ENCODE measurements at places on chromosomes 1 and 21.

- DNase-seq, result no peak
Measured at GRCh38 chr1:167821969-167822685, 91.8 kb downstream of the ADCY10 start.

DNA sequence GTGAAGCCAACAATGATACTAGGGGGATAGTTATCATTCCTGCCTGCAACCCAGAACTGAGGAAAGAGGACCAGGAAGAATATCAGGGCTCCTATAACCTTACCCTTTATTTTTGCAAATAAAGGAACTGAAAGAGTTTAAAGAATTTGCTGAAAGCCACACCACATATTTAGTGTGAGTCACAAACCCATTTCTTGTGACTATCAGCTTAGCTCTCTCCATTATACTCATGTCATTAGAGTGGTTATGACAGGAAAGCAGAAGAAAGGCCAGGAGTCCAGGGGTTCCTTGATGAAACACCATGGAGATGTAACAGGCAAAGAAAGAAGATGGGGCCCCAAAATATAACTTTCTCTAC is 141.1 kb upstream of the SAMSN1 start:
- DNase-seq, result no peak

DNA sequence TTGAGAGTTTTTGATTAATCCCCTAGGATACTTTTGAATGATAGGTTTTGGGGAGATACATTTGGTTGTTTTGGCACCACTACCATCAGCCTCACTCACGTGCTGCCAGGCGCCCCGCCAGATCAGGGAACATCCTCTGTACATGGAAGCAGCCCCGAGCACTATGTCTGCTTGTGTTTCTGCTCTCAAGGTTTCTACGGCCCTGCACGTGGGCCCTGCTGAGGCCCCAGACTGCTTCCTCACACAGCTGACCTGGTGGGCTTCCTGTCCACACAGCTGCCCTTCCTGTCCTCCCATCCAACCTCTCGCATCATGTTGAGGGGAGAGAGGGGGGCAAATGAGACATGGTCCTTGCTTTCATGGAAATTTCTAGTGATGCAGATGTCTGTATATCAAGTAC is 20.0 kb downstream of the ADARB1 start:
- DNase-seq, result no peak

DNA sequence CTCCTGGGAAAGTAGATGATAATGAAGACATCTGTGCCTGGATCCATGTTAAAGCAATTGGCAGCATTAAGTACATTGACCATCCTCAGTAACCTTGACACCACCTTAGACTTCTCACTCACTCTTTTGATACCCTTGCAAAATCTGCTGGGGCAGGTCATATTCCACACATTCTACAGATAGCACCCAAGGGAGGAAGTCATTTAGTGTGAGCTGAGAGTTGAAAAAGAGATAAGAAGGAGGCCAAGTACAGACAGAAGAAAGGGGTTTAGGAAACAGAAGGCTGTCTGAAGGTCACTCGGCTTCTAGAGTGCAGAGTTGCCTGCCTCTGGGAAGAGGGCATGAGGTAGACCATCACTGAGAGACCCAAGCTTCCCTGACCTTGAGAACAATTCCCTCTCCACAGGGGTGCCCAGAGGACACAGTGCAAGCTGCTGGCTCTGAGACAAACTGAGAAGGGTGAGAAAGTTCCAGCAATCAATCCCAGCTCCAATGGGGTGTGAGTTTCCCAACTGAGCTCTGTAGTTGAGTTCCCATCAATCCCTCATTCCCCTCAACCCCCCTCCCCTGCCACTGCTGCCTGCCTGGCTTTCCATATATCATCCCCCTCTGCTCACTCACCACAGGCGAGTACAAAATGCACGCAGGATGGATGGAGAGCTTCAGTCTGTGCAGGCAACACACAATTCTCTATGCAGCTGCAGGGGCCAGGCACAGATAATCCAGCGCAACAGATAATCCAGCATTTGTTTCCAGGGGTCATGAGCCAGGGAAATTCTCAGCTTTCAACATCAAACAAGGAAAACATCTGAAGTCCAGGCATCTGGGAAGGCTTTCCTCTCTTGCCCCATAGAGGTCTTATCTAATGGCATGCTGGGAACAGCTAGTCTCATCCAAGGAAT is 7.4 kb upstream of the MOB3C start:
- DNase-seq, result no peak

DNA sequence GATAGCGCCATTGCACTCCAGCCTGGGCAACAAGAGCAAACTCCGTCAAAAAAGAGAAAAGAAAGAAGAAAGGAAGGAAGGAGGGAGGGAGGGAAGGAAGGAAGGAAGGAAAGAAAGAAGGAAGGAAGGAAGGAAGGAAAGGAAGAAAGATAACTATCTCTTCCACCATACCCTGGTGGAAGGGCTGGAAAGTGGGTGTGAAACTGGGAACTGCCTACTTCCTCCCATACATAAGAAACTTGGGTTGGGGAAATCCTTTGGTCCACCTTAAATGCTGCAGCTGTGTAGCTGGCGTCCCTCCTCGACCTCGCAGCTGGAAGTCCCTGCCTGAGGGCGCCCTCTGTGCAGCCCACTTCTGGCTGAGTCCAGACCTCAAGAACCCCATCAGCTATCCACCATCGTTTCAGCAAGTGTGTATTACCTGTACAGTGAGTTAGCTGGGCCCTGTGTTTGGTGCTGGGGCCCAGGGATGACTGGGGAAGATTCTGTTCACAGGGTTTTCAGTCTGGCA is 4.6 kb upstream of the FAM167B start:
- no peak for DNase-seq

GRCh38 chr1:74969566-74970135 is 164.5 kb upstream of the LHX8 start:
- DNase-seq, result no peak

GRCh38 chr1:11700601-11701467 is 9.3 kb downstream of the DRAXIN start:
- no peak for DNase-seq

All from right renal cortex interstitium (tissue), 3 donors.